ENCODE measurements at places on chromosomes 6 and 20. TPM values are rescaled to one million over a fixed set of nuclear protein-coding genes. Genes with fewer than 3 reads are reported as not detected.

DNA sequence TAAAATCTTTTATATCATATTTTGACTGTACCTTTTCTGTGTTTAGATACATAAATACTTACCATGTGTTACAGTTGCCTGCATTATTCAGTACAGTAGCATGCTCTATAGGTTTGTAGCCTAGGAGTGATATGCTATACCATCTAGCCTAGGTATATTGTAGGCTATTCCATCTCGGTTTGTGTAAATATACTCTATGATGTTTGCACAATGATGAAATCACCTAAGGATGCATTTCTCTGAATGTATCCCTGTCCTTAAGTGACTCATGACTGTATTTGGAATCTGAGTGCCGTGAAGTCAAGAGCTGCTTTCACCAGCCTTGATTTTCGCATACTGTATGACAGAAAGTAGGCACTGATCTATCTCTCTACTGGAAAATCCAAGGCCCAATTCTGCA lies 129.9 kb downstream of the UTRN start:
- H3K36me3 ChIP-seq = no peaks in the 10 kb centered on the region
- H3K4me1 ChIP-seq = peaks cover 59% of the 10 kb centered on the region
- peak overlapping the region; percentile 46 for H3K4me3 ChIP-seq
- H3K27ac ChIP-seq = peak overlapping the region; percentile 98
- no peaks in the 10 kb centered on the region for H3K27me3 ChIP-seq
- peak; percentile 91 for DNase-seq

DNA sequence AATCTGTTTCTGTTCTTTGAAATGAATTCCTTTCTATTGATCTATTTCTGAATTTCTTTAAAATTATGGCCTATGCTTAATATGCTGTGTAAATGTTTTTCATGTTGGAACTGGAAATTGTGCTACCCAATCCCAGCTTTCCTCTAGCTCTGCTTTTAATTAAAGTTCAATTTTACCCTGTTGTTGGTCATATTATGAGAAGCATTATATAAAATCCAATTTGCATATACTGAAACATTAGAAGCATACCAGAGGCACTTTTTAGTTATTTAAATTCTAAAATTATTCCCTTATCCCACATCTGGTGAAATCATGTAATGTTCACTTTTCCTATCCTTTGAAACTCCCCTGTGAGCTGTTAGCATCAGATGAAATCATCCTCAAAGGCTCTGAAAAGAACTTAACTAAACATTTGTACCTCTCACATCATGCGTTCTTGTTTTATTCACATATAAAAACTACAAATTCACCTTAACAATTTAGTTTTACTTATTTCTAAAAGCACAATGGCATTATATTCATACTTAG lies 160.6 kb upstream of the COL21A1 start:
- peaks cover 21% of the 10 kb centered on the region for H3K4me1 ChIP-seq
- no peaks in the 10 kb centered on the region for H3K27me3 ChIP-seq
- DNase-seq = no peak
- H3K36me3 ChIP-seq = no peaks in the 10 kb centered on the region

GRCh38 chr20:61649860-61650162 lies 397.8 kb downstream of the CDH4 start:
- no peak overlapping the region for H3K4me3 ChIP-seq
- H3K27me3 ChIP-seq = peaks cover 77% of the 10 kb centered on the region
- H3K4me1 ChIP-seq = no peaks in the 10 kb centered on the region
- H3K36me3 ChIP-seq = no peaks in the 10 kb centered on the region

DNA sequence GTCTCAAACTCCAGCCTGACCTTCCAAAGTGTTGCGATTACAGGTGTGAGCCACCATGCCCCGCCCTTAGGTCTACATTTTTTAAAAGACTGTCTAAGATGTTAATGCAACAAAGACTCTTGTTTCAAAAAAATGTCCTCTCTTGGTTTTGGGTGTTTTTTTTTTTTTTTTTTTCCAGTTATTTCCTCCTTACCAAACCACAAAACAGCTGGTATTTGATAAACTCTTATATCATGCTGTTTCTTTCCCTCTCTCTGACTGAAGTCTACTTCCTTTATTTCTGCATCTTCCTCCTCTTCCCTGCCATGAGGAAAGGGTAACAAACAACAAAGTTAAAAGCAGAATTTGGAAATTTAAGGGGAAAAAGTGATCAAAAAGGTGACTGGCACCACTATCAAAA lies 21.2 kb downstream of the STK38 start:
- no peaks in the 10 kb centered on the region for H3K27me3 ChIP-seq
- no peak overlapping the region for H3K27ac ChIP-seq
- no peak overlapping the region for H3K4me3 ChIP-seq
- no peak for DNase-seq

DNA sequence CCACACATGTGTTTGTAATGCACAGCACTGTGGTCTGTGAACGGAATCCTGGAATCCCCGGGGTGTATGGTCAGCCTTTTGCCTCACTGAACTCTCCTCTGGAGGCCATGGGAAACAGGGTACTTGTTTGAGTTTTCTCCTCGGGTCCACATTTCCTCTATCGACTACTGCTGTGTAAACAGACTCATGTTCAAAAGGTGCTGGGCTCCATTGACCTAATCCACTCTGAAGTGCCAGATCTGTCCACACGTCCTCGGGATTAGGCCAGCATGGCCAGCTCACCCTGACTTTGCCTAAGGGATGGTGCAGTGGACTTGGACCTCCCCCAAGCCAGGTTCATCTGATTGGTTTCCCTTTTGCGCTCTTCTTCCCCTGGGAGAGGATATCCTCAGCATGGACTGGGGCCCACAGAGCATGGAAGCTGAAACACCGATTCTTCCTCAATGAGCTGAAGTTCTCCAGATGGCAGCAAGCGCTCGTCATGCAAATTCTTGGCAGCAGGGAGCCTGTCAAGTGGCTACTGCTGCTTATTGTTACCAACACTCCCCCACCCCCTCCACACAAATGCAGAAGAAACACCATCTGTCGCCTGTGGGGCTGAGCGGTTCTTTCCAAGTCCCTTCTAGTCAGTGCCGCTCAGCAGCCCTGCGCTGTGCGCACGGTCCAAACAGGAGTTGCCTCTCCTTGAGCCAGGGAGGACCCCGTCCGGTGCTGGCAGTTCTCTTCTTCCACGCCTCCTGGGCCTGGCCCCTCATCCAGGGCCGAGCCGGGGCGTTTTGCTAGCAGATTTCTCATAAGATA lies 292.6 kb upstream of the MARCKS start:
- peaks cover 21% of the 10 kb centered on the region for H3K4me1 ChIP-seq
- no peaks in the 10 kb centered on the region for H3K36me3 ChIP-seq
- no peaks in the 10 kb centered on the region for H3K27me3 ChIP-seq
- no peak for DNase-seq
- H3K4me3 ChIP-seq = no peak overlapping the region

DNA sequence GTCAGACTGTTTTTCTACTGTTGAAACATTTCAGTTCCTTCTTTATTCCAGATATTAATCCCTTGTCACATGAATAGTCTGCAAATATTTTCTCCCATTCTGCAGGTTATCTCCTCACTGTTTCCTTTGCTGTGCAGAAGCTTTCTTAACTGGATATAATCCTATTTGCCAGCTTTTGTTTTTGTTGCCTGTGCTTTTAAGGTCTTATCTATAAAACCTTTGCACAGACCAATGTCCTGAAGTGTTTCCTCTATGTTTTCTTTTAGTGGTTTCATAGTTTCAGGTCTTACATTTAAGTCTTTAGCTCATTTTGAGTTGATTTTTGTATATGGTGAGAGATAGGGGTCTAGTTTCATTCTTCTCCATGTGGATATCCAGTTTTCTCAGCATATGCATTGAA lies 19.2 kb downstream of the NCOA6 start:
- H3K27me3 ChIP-seq = no peaks in the 10 kb centered on the region
- no peak overlapping the region for H3K27ac ChIP-seq
- no peak overlapping the region for H3K4me3 ChIP-seq
- H3K4me1 ChIP-seq = no peaks in the 10 kb centered on the region
- H3K36me3 ChIP-seq = no peaks in the 10 kb centered on the region
- DNase-seq = no peak

DNA sequence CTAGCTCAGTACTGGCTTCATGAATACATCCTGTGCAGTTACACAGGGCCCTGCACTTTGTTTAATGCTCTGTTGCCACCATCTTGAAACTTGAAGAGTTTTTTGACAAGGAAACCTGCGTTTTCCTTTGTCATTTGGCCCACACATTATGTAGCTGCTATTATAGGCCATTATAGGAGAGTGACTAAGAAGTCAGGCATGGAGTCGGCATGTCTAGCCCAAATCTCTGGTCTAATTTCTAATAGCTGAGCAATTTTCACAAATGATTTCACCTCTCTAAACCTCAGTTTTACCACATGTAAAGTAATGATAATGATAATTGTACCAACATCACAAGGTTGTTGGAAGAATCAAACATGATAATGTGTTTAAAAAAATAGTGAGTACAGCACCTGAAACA lies 67.1 kb upstream of the MYLIP start:
- DNase-seq = no peak
- H3K36me3 ChIP-seq = no peaks in the 10 kb centered on the region
- no peaks in the 10 kb centered on the region for H3K4me1 ChIP-seq
- H3K27ac ChIP-seq = no peak overlapping the region
- H3K27me3 ChIP-seq = peaks cover 9% of the 10 kb centered on the region

- no peak for DNase-seq
- peaks cover 9% of the 10 kb centered on the region for H3K4me1 ChIP-seq
- no peaks in the 10 kb centered on the region for H3K27me3 ChIP-seq
- no peak overlapping the region for H3K4me3 ChIP-seq
Observed at GRCh38 chr6:13427801-13428582, 59.4 kb downstream of the GFOD1 start.

Gene BPIFB4
- total RNA-seq = not detected

Gene ERMARD
- 24.2 TPM for total RNA-seq

Gene TP53INP2
- total RNA-seq = 3.3 TPM

GRCh38 chr6:163836876-163837690 lies 422.6 kb downstream of the QKI start:
- H3K4me1 ChIP-seq = no peaks in the 10 kb centered on the region
- H3K36me3 ChIP-seq = no peaks in the 10 kb centered on the region
- H3K4me3 ChIP-seq = no peak overlapping the region
- DNase-seq = no peak

GRCh38 chr20:5881703-5882102 lies 68.6 kb downstream of the TRMT6 start:
- peaks cover 30% of the 10 kb centered on the region for H3K27me3 ChIP-seq
- no peak overlapping the region for H3K4me3 ChIP-seq
- no peak for DNase-seq
- no peaks in the 10 kb centered on the region for H3K36me3 ChIP-seq

- H3K27ac ChIP-seq = no peak overlapping the region
- peak; percentile 53 for DNase-seq
- no peaks in the 10 kb centered on the region for H3K36me3 ChIP-seq
Observed at GRCh38 chr6:12608016-12608860, 108.3 kb upstream of the PHACTR1 start.

- peaks cover 20% of the 10 kb centered on the region for H3K4me1 ChIP-seq
- no peak overlapping the region for H3K27ac ChIP-seq
- DNase-seq = no peak
- no peaks in the 10 kb centered on the region for H3K36me3 ChIP-seq
- H3K27me3 ChIP-seq = no peaks in the 10 kb centered on the region
- H3K4me3 ChIP-seq = no peak overlapping the region
Observed at GRCh38 chr6:43990627-43991619, 136.3 kb downstream of the MRPL14 start.

GRCh38 chr20:20363799-20364592 lies 3.9 kb upstream of the INSM1 start:
- H3K27ac ChIP-seq = no peak overlapping the region
- DNase-seq = no peak
- H3K36me3 ChIP-seq = no peaks in the 10 kb centered on the region
- peaks cover 5% of the 10 kb centered on the region for H3K4me1 ChIP-seq

Gene CST4
- 0.98 TPM for total RNA-seq

DNA sequence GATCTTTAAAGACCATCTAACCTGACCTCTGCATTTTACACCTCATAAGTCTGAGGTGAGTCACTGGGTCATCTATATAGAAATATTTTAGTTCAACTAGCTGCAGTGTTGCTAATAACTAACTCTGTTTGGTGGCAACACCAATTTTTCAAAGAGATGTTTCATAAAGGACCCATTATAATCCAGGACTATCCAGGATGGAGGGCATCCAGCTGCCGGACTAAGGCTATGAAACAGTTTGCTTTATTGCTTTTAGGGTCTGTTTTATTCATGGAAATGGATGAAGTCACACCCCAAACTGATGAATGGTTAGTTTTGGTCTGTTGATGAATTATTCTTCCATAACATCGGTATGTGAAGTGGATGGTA lies 204.2 kb upstream of the GMDS start:
- no peak overlapping the region for H3K27ac ChIP-seq
- no peak overlapping the region for H3K4me3 ChIP-seq
- H3K27me3 ChIP-seq = no peaks in the 10 kb centered on the region
- no peaks in the 10 kb centered on the region for H3K36me3 ChIP-seq
- DNase-seq = no peak

DNA sequence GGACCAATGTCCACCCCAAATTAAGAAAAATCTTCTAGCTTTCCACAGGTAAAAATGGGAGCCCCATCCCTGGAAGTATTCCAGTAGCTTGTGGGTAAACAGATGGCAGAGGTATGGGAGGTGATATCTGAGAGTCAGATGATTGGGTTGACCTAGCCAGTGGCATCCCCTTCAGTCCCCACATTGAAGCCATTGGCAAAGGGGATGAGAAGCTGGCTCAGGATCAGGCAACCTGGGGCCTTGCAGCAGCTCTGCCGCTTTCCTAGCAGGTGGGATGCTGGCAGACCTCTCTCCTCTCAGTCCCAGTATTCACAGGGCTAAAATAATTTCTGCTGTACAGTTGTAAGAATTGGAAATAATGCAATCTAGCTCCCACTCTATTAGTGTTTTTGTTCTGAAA lies 108.9 kb upstream of the KCNG1 start:
- no peak for DNase-seq
- H3K27me3 ChIP-seq = no peaks in the 10 kb centered on the region
- H3K4me1 ChIP-seq = peaks cover 36% of the 10 kb centered on the region
- no peaks in the 10 kb centered on the region for H3K36me3 ChIP-seq

Gene SCUBE3
- 2.4 TPM for total RNA-seq

Gene JARID2
- total RNA-seq = 13.1 TPM

Gene RRAGD
- 0.35 TPM for total RNA-seq

DNA sequence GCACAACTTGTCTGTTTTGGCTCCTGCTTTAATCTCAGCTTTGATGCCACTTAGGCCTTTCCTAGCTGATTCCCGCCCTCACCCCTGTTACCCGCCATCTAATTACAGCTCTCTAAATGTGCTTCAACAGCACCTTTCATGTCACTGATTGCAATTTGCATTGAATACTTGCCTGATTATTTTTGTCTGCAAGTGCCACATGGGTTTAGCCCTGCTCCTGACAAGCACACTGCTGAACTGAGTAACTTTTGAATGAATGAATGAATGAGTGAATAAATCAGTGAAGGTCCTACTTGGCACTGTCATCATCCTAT lies 591 bp upstream of the DCBLD1 start:
- H3K4me3 ChIP-seq = peak overlapping the region; percentile 62
- no peak for DNase-seq
- H3K36me3 ChIP-seq = peaks cover 3% of the 10 kb centered on the region

All from PC-3 (cell line).